NCI-H2081 treated with DMSO at 0.1 percent for 48 hours (cell line): ENCODE measurements at places on chromosomes 5 and 9.

GRCh38 chr5:18050776-18051175, 416.5 kb downstream of the TAF11L14 start:
- DNase-seq: no peak

- no peak for DNase-seq
Observed at GRCh38 chr9:19018201-19018600, 14.8 kb downstream of the SAXO1 start.

DNA sequence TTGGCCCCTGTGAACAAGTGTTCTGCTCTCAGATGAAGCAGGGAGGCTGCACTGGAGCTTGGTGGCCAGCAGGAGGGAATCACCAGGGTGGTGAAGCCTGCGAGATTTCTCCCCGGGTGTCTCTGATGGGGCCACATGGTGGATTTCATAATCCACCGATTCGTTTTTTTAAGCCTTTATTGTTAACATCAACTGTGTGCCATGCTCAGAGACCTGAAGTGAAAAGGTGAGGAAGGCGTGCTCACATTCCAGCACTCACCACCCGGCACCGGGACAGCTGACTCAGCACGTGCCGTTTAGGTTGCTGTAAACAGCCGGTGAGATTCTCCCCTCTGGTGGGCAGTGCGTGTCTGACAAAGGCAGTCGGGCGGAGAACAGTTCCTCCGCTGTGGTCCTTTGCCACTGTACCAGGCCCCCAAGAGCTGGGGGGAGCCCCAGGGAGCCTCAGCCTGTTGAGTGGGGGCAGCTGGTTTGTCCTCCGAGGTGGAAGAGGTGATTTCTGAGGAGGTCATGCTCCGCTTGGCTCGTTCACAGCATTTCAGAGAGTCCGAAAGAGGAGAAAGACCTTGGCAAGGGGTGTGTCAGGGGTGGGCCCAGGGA, 12.7 kb upstream of the AHRR start:
- DNase-seq: no peak

- DNase-seq: no peak
Observed at GRCh38 chr9:127924736-127925444, 5.7 kb downstream of the PIP5KL1 start.

DNA sequence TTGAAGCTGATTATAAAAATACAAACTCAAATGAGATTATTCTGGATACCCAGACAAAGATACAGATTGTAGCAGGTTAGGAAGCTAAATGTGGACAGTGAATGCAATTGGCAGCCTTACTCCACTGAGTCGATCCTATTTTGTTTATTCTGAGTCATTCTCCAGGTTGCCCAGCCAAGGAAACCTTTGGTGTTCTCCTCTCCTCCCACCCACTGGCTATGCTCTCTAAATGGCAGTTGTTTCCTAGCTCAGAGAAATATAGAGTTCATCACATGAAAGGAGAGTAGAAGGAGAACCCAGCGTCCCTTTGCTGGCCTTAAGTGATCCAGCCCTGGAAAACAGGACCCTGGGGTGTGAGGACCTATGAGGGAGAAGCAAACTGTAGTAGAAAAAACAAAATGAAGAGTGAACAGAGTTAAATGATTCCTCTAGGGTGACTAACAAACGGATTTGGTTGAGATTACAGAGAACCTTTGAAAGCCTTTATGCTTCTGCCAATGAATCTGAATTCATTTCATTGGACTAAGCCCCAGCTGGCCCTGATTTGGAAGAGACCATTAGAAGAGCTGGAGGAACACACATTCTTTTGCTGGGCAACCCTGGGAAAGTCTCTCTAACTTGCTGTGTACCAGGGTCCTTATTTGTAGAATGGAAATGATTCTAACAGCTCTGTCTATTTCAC, 95.1 kb downstream of the BRINP1 start:
- no peak for DNase-seq

DNA sequence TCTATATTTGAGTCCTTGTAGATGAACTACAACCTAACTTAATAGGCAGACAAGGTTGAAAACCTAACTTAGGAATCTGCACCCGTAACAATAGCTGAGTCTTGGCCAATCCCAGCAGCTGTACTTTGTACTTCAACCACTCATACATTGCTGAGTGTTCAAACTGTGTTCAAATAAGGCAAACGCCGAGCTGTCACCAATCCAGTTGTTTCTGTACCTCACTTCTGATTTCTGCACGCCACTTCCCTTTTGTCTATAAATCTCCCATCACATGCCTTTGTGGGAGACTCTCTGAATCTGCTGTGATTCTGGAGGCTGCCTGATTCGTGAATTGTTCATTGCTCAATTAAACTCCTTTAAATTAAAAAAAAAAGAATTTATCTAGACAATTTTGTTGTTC, 167.8 kb upstream of the TUT7 start:
- DNase-seq: no peak

GRCh38 chr9:136545692-136545964, 220 bp downstream of the NOTCH1 start:
- no peak for DNase-seq

GRCh38 chr5:65876496-65876895, 49.9 kb upstream of the ERBIN start:
- no peak for DNase-seq

GRCh38 chr9:135776893-135777622, 75.1 kb downstream of the KCNT1 start:
- DNase-seq: no peak

DNA sequence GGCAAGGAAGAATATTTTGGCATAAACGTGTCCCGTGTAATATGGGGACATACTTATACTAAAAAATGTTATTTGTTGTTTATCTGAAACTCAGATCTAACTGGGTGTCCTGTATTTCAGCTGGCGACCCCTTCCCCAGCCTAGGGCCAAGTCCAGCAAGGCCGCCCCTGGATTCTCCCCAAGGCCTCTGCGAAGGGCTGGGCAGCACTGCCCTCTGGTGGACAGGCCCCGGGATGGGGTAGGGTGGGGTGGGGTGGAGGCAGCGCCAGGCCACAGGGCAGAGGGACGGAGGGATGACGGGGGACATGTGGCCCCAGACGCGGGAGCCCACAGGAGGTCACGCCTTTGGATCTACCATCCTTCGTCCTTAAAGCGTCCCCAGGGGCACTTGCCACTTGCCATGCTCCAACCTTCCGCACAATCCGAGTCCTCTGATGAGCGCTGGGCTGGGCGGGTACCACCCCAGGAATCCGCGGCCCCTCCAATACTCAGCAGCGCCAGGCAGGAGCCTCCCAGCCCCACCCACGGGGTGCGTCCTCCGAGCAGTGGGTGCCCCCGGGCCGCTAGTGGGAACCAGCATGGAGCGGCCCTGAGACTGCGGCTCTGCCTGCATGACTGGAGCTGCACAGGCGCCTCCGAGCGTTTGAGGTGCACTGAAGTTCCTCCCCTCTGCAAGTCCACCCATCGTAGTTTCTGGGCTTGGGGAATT, 7.1 kb upstream of the AGPAT2 start:
- no peak for DNase-seq

GRCh38 chr5:21823076-21823574, 1030.0 kb downstream of the CDH12 start:
- DNase-seq: peak; percentile 67

DNA sequence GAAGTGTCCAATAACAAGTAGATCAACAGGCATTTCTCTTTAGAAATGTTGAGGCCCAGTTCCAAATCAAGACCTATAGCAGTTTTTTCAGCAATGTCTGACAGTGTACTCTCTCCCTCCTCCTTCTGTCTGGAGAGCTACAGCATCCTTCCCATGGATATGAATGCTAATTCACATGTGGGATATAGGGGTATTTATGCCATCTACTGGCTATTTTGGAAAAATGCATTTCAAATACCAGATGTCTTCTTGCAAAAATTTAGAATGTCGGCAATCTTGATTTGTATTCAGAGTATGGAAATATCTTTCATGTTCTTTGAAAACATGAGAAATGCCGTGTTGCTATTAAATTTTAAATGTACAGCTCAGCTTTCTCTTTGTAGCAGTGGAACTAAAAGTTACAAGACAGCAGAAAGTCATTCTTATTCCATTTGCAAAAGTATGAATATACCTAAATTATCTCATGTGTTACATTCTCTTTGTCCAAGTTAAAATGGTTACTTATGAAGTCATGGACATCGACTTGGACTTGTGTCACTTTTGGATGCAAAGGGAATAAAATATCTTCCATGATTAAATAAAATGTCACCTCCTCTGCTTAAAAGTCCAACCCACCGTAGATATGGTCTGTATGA, 647.8 kb downstream of the TAF11L14 start:
- DNase-seq: peak; percentile 91

- no peak for DNase-seq
Observed at GRCh38 chr5:103256178-103256577, 2.4 kb upstream of the MACIR start.

DNA sequence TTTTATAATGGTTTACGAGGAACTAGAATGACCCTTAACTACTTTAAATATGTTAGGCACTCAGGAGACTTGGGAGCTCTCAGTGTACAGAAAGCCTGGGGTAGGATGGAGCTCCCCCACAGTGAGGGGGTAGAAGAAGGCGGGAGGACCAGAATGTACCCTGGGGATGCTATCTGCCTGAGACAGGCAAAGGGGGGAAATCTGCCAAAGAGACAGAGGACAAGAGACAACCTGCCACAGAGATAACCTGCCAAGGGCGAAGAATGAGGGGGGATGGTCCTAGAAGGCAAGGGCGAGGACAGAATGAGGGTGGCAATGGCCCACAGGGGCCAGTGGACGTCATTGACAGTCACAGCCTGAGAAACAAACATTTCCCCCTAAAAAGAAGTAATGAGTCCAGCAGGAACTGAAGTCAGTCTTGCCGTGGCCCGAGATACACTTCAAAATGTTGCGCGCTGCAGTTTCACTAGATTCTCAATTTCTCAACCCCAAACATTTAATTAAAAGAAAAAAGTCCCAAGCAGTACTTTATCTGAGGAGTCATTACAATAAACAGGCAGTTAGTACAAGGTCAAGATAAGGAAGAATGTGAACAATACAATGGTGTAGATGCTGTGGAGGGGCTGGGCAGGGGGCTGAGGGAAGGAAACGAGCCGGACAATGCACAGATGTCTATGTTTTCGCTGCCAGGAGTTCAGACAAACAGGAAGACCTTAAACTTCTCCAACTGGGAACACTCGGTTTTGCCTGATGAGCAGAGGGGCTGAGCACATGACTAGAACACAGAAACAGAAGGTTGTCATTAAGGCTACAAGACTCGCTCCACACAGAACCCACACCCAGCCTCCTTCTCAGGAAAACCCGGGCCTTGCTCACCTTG, 125.0 kb downstream of the LHFPL2 start:
- no peak for DNase-seq

DNA sequence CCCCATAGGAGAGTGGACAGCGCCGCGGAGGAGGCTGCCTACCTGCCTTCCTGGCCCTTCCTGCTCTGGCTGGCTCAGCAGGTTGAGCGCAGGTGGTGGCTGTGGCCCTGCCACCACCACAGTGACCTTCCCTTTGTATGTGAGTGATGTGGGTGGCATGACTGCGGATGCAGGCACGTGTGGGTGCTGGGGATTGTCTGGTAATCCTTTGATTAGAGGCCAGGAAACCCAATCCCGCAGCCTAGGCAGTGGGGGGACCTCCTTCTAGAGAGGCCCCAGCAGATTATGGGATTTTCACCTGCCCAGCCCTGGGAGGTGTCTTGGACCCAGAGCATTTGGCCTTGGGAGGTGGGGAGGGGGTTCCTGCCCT, 16.5 kb downstream of the RXRA start:
- no peak for DNase-seq

- no peak for DNase-seq
Observed at GRCh38 chr9:130541533-130541932, 37.8 kb upstream of the FUBP3 start.

DNA sequence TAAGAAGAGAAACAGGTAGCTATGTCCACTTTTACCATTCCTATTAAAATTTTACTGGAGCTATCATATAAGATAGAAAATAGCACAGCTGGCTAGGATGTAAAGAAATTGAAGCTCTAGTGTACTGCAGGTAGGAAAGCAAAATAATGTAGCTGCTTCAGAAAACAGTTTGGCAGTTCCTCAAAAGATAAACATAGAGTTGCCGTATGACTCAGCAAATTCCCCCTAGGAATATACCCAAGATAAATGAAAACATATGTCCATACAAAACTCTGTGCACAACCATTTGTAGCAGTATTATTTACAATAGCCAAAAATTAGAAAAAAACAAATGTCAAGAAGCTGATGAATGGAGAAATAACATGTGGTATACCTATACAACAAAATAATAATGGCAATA, 64.6 kb upstream of the SHISAL2B start:
- DNase-seq: no peak

- DNase-seq: no peak
Observed at GRCh38 chr9:118455259-118455658, 751.1 kb downstream of the TLR4 start.

- no peak for DNase-seq
Observed at GRCh38 chr5:157266286-157267007, 524 bp downstream of the CYFIP2 start.

GRCh38 chr9:125682340-125682739, 24.7 kb downstream of the MAPKAP1 start:
- DNase-seq: no peak

DNA sequence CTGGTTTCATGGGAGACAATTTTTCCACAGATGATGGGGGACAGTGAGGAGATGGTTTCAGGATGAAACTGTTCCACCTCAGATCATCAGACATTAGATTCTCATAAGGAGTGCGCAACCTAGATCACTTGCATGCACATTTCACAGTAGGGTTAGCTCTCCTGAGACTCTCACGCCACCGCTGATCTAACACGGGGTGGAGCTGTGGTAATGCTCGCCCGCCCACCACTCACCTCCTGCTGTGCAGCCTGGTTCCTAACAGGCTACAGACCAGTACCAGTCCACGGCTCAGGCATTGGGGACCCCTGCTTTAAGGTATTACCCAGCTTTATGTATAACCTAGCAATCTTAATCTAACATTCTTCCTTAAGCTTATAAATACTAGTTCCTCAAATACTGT, 35.6 kb downstream of the TTC39B start:
- no peak for DNase-seq

DNA sequence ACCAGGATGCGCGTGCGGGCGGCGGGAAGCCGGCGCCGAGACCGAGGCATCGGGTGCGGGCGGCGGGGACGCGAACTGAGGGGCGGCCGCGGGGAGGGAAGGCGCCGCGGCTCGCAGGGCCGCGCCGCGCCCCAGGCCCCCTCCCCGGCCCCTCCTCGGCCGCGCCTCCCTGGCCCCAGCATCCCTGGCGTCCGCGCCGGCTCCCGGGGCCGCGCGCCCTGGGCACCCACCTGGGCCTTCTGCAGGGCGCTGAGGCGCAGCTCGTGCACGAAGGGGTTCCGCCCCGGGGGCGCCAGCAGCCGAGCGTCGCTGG, 324 bp downstream of the LPCAT1 start:
- no peak for DNase-seq

GRCh38 chr9:89659891-89660685, 55.3 kb downstream of the GADD45G start:
- DNase-seq: no peak

GRCh38 chr5:170570476-170570875, 66.7 kb downstream of the KCNIP1 start:
- DNase-seq: no peak

GRCh38 chr5:58458743-58459145, 1.1 kb downstream of the PLK2 start:
- no peak for DNase-seq

- DNase-seq: peak; percentile 43
Observed at GRCh38 chr9:77978086-77978781, 53.4 kb downstream of the GNAQ start.

- DNase-seq: no peak
Observed at GRCh38 chr9:80509358-80509757, 937.6 kb downstream of the TLE4 start.
